Chondrocyte (in vitro differentiated cells): ENCODE measurements at places on chromosomes 4 and X.

- DNase-seq = no peak
These were observed 6.6 kb downstream of the TIMM17B start for GRCh38 chrX:48890934-48891401.

- no peak for DNase-seq
These were observed 44.6 kb upstream of the SORCS2 start for GRCh38 chr4:7147661-7148310.

DNA sequence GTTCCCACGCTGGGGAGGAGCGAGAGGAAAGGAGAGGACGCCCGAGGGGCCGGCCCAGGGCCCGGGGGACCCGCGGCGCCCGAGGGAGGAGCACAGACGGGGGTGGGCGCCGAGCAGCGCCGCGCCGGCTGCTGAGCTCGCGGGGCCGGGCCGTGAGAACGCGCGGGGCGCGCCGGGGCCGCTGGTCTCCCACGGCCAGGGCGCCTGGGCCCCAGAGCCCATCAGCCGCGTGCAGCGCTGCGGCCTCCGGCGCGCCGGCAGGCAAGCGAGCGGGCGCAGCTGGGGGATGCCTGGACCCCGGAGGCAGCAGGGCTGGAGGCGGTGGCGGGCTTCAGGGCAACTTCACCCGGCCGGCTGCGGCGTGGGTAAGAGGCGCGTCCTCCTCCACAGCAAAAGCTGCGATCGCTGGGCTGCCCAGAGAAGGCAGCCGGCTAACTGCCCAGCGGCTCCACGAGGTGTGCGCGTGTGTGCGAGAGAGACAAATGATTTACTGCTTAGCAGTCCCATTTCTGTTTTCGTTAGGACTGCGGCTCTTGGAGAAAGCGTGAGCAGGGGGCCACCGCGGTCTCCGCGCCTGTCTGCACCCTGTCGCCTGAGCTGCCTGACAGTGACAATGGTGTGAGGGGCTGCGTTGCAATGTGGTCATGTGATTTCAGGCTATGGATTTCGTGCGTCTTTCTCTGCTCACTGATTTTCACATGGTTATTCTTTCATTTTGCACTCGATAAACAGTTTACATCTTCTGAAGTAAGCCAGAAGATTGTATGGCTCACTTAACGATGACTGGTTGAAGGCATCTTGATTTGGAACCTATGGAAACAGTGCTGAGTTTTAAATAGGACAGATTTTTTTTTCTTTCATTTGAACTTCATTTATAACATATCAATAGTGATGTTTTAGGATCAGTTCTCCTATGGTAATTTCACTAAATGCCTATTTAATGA lies 1.2 kb downstream of the GUCY1A1 start:
- DNase-seq = peak; percentile 82

DNA sequence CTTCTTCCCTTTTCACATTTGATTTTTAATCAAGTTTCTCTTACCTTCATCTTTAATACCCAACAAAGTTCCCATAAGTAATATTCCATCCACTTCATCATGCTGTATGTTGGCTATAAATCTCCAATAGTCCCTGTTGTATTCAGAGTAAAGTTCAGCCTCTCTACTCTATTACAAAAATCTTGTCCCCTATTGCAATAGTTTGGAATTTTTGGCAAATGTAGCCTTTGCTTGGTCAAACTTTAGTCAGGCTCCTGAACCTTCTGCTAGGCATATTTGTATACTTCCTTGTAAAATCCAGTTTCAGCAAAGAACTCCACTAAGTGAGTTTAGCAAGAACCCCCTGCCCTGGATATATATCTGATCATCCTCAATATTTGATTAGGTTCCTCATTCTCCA lies 54.0 kb upstream of the PACRGL start:
- DNase-seq = no peak

DNA sequence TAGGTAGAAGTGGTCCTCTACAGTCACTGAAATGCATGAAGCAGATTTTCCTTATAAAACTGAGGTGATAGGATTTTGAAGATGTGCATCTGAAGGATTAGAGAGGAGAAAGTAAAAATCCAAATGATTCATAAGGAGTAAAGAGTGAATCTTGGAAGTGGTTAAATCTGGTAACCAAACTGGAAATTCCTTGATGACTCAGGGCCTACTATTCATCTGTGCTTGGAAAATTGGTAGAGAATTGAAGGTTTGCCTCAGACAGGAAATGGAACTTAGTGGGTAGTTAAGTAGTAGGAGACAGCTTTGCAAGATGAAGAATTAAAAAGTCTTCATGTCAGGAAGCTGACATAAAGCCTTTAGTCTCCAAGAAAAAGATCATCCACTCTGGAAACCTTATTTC lies 368.9 kb upstream of the CTSO start:
- no peak for DNase-seq
